ENCODE measurements at places on chromosomes 3 and 15.

DNA sequence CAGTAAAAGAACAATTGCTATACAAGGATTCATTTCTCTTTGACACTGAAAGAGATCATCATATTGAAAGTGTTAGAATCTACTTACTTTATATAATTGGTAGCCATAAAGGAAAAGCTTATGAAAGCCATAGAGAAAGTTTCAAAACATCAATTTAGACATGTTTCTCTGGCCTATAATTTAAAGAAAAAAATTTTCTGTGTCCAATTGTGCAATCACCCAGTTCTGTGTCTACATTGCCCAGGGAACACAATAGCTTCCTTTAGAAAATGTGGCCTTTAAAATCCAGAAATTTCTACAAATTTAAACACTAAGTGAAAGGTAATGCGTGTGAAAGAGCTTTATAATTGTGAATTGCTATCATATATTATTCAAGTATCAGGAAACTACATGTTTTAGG lies 259.2 kb downstream of the GBE1 start:
- no peak for DNase-seq

GRCh38 chr15:75356517-75356916 lies 9.7 kb downstream of the NEIL1 start:
- no peak for DNase-seq

DNA sequence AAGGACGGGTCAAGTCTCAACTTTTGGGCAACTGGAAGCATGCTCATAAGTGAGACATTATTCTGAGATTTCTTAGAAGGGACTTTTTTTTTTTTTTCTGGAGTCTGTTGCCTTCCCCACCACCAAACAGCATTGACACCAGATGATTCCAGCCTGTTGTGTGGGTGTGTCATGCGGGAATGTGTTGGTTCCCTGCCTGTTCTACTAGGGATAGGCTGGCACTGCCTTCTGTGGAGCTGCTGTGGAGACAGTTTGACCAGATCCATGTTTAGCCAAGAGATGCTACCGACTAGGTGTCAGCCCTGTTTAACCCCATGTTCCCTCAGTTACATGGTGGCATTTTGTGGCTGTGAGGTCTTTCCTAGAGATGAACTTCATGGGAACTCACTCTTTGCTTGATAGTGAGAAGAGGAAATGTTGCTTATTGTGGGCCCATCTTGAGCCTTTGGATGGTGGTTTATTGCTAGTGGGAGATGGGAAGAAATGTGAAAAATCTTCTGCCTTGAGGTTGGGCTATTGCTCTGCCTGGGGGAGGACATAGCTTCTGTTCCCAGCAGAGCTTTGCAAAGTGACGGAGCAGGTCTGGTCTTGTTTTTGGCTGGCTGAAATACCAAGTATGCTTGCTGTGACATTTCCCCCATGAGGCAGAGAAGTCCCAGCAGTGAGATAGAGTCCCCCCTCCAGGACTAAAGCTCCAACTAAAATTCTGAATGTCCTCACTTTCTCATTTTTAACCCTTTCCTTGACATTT lies 31.3 kb downstream of the TRAK1 start:
- DNase-seq: no peak

DNA sequence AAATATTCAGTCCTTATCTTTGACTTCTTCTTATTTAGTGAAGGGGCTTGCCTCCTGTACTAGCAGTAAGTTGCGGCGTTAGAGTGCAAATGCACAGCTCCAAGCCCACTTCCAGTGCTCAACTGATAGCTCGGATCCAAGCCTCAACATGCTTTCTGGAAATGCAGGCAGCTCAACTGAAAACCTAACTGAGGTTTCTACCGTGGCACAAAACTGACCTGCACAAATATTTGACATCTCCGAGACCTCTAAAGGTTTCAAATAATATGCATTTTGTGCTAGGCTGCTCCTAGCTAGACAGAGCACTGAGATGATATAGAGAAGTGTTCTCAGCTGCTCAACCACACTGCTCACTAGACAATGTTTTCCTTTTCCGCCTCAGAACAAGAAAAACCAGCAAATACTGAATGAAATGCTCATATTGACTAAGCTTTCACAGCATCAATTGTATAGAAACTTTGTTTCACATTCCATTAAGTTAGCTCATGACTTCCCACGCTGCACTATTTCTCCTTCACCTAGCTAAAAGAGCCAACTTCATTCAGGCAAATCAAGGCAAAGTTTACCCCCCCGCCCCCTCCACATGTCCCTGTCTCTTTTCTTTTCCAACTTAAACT lies 822 bp downstream of the ZNF385D start:
- no peak for DNase-seq

DNA sequence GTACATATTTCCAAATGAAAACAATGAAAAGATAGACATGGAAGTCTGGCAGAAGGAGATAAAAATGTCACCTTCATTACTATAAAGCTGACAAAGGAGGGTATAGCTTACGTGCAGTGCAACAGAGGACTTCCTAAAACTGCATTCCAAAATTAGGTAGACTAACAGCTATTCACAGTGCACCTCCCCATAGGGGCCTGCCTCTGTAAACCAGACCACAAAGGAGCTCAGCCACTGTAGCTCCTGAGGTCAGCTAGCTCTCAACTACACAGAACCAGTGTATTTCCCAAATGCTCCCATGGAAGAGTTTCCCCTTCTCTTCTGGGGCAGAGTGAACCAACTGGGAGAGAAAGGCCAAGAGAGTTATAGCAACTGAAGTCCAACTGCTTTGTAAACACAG lies 31.2 kb upstream of the PHLDB2 start:
- DNase-seq: no peak

DNA sequence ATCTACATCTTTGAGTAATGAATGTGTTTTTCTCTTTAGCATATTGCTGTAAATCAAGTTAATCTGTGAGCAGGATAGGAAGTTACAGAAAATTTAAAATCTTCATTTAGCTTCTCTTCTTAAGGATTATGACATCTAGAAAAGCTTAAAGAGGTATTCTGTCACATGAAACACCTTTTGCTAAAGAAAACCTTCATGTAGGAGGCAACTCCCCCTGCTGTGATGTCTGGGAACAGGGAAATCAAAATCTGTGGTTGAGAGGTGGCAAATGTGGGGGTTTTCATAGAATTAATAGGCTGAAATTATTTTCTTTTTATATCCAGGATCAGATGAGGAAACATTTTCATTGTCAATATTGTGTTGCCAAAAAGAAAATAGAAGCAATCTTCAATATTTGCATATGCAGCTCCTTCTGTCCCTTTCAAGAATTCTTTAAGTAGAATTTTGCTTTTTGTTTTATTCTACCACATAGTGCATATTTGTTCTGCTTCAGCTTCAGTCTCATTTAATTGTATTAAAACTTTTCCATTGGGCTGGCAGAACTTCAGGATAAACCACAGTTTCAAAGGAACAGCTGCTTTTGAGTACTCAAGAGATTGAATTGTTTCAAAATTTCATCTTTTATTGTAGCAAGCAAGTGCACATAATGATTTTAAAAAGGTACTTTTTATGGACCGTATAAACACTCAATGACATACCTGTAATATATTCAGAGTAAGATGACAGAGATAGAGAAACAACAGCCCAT lies 128.4 kb downstream of the RAP2B start:
- DNase-seq: no peak

DNA sequence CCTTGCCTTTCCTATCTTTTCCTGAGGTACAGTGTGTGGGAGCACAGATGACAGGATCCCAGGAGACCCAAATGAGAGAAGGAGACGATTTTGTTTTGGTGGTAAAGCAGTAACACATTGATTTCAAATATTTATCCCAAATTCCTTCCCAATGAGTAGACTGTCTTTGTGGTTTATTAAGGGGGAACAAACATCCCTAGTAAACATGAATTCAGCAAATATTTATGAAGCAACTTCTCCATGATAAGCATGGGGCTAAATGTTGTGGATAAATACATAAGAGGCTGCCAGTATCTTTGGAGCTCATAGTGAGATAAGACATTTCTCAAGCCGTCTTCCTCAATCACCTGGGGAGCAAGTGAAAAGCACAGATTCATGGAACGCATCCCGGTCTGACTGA lies 460.8 kb upstream of the CFAP20DC start:
- DNase-seq: no peak

GRCh38 chr3:158768361-158768787 lies 33.5 kb upstream of the MFSD1 start:
- DNase-seq: no peak

- no peak for DNase-seq
These were observed 27.3 kb downstream of the SST start for GRCh38 chr3:187642861-187643260.

GRCh38 chr15:44066211-44066827 lies 128.8 kb downstream of the FRMD5 start:
- DNase-seq: no peak

DNA sequence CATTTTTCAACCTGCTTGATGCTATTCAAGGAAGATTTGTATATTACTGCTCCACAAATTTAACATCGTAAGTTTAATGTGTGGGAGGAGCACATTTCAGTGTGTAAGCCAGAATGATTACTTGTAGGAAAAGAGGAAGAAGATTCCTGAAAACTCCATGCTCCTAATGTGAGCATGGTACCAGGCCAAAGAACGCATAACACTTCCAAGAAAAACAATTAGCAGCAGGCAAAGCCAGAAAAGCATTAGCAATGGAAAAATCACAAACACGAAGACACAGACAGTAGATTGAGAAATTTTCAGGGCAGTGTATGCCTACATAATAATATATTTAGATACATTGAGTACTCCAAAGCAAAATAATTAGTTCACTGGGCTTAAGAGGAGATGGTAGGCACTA lies 96.6 kb upstream of the CBLB start:
- no peak for DNase-seq

DNA sequence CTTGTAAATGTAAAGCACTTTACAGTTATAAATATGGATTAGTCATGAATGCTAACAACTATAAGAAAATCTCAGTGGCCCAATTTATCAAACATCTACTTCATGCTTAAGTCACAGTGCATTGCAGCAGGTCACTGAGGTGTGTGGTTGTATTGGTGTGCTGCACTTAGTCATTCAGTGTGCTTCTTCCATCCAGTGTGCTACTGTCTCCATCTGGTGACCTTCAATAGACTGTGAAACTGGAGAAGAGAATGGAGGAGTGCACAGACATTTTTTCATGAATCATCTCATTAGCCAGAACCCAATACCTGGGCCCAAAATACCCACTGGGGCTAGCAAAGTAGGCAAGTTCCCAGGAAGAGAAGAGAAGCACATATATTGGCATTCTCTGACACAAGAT lies 199.6 kb downstream of the SHOX2 start:
- no peak for DNase-seq

GRCh38 chr3:134998158-134998557 lies 203.1 kb downstream of the EPHB1 start:
- DNase-seq: no peak

DNA sequence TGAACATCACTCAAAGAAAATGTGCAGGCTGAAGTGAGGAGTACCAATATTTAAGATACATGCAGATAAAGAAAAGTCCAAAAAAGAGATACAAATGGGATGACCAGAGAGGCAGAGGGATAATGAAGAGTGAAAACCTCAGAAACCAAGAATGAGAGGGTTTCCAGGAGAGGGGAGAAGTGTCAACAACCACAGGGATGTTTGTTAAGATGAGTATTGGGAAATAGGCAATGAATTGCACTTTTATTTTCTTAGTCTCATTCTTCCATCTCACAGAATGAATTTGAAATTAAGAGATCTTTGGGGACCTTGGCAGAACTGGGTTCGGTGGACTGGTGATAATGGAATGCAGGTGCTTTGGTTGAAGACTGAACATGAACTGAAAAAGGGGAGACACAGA lies 102.5 kb downstream of the ECT2 start:
- no peak for DNase-seq

DNA sequence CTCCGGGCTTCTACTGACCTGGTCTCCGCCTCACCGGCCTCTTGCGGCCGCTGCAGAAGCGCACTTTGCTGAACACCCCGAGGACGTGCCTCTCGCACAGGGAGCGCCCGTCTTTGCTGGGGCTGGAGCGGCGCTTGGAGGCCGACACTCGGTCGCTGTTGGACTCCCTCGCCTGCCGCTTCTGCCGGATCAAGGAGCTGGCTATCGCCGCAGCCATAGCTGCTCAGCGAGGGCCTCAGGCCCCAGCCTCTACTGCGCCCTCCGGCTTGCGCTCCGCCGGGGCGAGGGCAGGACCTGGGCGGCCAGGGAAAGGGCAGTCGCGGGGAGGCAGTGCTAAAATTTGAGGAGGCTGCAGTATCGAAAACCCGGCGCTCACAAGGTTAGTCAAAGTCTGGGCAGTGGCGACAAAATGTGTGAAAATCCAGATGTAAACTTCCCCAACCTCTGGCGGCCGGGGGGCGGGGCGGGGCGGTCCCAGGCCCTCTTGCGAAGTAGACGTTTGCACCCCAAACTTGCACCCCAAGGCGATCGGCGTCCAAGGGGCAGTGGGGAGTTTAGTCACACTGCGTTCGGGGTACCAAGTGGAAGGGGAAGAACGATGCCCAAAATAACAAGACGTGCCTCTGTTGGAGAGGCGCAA lies 319.2 kb downstream of the FGF12 start:
- no peak for DNase-seq

DNA sequence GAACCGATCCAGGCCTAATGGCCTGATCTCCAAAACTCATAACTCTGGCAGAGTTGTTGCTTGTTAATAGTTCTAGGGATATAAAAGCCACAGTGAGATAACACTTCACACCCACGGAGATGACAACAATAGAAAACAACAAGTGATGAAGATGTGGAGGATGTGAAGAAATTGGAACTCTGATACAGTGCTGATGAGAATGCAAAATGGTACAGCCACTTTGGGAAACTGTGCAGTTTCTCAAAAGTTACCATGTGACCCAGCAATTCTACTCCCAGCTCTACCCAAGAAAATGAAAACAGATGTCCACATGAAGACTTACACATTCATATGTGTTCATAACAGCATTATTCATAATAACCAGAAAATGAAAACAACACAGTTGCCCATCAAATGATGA lies 3.8 kb downstream of the CMTM7 start:
- no peak for DNase-seq

- DNase-seq: no peak
These were observed 183.3 kb upstream of the ROPN1 start for GRCh38 chr3:124174910-124175874.

DNA sequence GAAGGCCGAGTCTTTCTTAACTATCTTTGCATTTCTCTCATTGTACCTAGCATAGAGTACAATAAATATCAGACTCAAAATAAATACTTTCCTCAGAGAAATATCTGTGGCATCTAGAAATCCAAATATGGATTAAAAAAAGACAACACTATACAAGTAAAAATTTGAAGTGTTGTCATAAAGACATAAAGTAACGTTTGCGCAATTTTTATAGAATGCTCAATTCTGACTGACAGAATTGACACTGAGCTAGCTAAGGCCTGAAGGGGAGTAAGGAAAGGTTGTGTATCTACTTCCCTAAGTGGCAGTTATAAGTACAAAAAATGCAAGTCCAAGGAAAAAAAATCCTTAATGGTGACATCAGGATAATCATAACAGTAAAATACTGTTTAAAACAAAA lies 1.1 kb downstream of the SEC11A start:
- DNase-seq: no peak

- no peak for DNase-seq
These were observed 30.4 kb downstream of the NXPE3 start for GRCh38 chr3:101809178-101810021.
